A549 treated with ZK216348 at 1 μM for 4 hours (cell line): ENCODE measurements at places on chromosomes 3 and 15. TPM values are rescaled to one million over a fixed set of nuclear protein-coding genes. Genes with fewer than 3 reads are reported as not detected.

ADPRH gene
- 2.3 to 3.7 TPM (median 2.9 TPM) in 5 replicates for total RNA-seq

HTR3E gene
- not detected in 5 replicates for total RNA-seq

GRM2 gene
- 0.07 to 0.24 TPM (median 0.08 TPM) in 3 of 5 replicates, not detected in the others for total RNA-seq

ZNF621 gene
- 6.2 to 8.1 TPM (median 7.4 TPM) in 5 replicates for total RNA-seq

PTPN23 gene
- total RNA-seq = 20.9 to 29.6 TPM (median 23.5 TPM) in 5 replicates

ZMYND10 gene
- 0.89 to 2.2 TPM (median 1.5 TPM) in 5 replicates for total RNA-seq

POLQ gene
- 6.3 to 7.9 TPM (median 7.2 TPM) in 5 replicates for total RNA-seq
